ENCODE measurements at places on chromosomes 6 and 20.

- DNase-seq, result no peak
These were observed 71.3 kb upstream of the EYA4 start for GRCh38 chr6:133169901-133170300.

GRCh38 chr20:46028110-46028509, 905 bp upstream of the SLC12A5 start:
- no peak for DNase-seq

DNA sequence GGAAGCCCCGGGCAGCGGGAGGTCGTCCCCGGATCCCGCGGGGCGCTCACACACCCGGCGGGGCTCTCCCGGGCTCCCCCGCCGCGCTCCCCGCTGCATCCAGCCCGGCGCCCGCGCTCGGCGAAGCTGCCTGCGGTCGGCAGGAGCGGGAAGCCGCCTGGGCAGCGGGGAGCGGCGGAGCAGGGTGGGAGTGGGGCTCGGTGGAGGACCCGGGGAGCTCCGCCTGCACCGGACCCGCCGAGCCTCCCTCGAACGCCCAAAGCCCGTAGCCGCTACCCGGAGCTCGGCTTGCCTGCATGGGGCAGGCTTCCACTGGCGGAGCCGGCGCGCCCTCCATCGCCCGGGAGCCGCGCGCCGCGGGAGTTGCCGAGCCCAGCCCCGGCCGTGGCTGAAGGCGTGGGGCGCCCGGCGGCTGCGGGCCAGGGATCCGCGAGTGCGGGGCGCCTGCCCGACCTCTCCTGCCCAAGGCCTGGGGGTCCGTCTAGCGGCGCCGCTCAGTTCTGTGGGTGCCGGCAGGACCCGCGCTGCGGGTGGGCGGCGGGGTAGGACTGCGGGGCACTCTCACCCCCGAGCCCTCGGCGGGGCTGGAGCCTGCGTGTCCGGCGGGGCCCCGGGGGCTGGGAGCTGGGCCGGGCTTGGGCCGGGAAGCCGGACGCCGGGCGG, 671 bp downstream of the CDH4 start:
- no peak for DNase-seq

DNA sequence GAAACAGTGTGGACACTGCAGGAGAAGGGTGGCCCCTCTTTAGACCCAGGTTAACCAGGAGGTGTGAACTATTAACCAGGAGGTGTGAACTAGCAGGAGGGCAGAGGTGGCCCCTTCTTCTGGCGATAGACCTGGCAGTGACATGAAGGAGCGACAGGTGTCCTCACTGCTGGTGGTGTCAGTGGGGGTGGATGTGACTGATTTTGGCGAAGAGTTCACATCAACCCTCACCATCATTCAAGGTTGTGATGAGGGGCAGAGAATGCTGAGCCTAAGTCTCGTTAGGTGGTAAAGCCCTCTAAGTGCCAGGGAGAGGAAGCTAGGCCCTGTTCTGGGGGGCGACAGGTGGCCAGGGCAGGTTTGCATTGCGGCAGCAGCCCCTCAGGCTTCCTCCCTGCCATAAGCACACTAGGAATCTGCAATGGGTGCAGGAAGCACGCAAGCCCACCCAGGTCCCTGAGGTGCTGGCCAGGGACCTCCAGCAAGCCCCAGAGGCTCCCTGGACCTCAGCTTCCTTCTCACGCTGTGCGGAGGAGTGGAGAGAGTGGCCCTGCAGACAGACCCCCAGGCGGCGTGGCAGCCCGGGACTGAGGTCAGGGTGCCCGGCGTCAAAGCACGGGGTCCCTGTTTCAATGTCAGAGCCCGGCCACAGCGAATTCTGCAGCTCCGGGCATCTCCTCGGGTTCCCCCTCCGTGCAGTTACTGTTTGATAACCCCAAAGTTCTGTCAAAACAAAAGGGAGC, 13.7 kb downstream of the NPEPL1 start:
- DNase-seq, result no peak

GRCh38 chr6:132973514-132973993, 159.2 kb downstream of the RPS12 start:
- DNase-seq, result no peak

- DNase-seq, result no peak
These were observed 210.0 kb downstream of the EPHA7 start for GRCh38 chr6:93209358-93209757.

DNA sequence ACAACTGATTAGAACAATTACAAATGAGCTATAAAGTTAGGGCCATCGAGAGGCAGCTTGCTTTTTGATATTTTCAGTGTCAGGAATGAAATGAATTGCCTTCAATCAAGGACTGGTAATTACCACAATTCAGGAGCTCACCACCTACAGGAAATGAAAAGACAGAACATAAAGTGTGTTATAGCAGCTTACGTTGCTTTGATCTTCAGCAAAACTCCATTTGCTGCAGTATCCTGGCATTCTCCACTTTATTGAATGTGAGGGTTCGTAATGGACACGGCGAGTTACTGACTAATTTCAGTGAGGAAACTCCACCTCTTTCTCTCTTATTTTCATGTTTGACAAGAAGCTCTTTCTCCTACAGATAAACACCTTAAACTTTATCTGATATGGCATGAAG, 440.0 kb upstream of the HSF2 start:
- DNase-seq, result no peak

- no peak for DNase-seq
These were observed 28.5 kb upstream of the PIM1 start for GRCh38 chr6:37141281-37142049.

DNA sequence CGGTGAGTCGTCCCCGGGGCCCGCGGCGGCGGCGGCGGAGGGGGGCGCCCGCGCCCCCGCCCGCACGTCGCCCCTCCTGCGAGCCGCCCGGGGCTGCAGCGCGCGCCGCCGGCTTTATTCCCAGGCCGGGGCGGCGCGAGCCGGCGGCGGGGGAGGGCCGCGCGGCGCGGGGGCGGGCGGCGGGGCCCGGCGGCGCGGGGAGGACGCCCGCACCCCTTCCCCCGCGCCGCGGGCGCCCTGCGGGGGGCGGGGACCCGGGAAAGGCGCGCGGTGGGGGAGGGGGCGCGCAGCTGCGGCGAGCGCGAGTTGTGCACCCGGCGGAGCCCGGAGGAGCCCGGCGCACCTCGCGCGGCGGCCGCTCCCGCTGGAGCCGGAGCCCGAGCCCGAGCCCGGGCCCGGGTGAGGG, 646 bp downstream of the HMGA1 start:
- DNase-seq, result no peak

DNA sequence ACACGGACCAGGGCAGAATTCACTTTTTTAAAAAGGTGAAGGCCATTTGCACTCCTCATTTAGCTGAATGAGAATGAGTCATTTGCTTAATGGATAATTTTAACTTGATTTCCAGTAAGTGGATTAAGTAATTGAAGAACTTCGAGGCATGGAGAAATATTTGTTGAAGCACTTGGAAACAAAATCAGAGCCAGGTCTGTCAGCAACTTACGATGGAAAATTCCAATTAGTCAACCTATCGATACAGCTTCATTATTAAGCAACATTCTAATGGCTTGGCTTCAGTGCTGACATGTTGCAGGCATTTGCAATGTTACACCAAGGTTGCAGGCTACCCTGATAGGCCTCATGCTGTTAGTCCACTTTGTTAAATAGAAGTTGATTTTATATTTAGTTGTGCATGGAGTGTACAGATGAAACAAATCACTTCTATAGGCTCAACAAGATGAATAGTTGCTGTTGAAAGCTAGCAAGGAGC, 423.5 kb upstream of the SLC35B3 start:
- DNase-seq, result no peak

DNA sequence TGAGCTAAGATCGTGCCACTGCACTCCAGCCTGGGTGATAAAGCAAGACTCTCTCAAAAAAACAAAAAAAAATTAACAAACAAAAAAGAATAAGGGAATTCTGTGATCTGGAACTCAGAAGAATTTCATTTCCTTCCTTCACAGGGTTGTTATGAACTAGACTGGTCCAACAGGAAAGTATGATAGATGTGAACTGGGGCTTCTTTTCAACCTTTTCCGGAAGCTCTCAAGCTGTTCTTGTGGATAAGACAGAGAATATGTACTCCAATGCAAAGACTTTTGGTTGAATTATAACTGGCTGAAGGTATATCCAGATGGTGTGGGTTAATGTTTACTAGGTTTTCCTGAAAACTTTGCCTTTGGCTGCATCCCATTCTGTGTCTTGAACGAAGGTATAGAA, 5.3 kb downstream of the RNF8 start:
- DNase-seq, result no peak

GRCh38 chr20:47922269-47922668, 137.0 kb upstream of the SULF2 start:
- DNase-seq, result no peak

DNA sequence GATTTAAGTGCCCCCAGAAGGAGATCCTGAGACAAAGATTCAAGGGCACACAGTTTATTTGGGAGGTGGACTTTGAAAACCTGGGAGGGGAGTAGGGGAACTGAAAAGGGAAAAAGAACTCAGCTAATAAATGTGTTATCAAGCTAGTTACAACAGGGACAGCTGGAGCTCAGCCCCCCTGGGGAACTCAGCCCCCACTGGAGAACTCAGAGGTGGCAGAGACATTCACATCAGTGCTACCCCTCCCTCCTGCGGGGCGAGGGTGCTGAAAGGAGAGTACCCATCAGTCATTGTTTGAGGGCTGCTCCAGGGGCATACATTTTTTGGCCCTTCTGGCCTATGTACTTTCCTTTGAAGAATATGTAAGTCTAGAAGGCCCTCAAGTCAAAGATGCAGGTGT, 101.4 kb downstream of the LRFN2 start:
- no peak for DNase-seq

DNA sequence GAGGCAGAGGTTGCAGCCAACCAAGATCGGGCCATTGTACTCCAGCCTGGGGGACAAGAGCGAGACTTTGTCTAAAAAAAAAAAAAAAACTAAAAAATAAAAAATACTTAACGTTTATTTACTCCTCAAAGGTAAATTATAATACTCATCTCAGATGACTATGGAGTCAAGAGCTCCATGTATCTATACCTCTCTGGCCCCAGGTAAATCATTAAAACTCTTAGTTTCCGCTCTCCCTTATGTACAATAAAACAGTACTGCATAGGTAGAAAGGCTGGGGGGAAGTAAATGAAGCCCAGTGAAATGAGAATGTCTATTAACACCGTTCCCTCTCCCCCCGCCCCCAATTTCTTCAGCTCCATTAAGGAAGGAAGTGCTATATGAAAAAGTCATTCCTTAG, 1.2 kb downstream of the SRSF12 start:
- DNase-seq, result no peak

GRCh38 chr20:51525241-51526105, 17.0 kb downstream of the NFATC2 start:
- no peak for DNase-seq

DNA sequence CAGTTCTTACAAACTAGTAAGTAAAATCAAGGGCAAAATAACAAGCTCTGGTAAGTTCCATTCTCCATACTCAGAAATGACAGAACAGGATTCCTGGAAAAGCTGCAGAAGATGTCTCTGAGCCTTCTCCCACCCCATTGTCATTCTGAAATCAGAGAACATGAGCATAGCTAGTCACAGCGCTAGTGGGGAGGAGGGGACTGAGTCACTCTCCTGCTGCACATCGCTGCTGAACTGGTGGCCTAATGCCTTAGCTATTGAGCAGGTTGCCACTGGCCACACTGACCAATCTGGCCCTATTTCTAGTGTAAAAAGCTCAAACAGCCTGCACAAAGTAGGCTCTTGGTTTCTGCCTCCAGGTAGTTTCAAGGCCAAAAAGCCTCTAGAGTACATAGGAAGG, 26.1 kb upstream of the RIPPLY2 start:
- DNase-seq, result no peak

- DNase-seq, result no peak
These were observed 58.5 kb downstream of the CDK19 start for GRCh38 chr6:110756817-110757216.

- no peak for DNase-seq
These were observed 18.7 kb downstream of the MAVS start for GRCh38 chr20:3865152-3865886.

GRCh38 chr6:2862712-2863181, 21.1 kb upstream of the SERPINB1 start:
- no peak for DNase-seq

GRCh38 chr20:3875378-3875974, 13.7 kb upstream of the PANK2 start:
- DNase-seq, result no peak

DNA sequence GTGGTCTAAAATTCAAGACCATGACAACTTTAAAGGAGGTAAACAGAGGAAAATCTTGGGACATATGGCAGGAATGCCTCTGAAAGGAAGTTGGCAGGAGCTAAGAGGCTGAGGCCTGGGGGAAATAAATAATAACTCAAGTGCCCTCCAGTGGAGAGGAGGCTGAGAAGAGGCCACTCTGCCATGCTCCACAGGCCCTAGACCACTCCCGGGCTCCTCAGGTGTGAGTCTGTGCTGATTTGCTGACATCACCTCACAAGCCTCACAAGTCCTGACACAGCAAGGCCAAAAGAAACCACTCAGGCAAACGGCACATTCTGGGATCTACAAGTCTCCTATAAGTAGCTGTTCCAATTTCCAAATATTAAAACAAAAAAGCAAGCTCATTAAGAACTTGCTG, 91.0 kb upstream of the RIPOR2 start:
- no peak for DNase-seq

DNA sequence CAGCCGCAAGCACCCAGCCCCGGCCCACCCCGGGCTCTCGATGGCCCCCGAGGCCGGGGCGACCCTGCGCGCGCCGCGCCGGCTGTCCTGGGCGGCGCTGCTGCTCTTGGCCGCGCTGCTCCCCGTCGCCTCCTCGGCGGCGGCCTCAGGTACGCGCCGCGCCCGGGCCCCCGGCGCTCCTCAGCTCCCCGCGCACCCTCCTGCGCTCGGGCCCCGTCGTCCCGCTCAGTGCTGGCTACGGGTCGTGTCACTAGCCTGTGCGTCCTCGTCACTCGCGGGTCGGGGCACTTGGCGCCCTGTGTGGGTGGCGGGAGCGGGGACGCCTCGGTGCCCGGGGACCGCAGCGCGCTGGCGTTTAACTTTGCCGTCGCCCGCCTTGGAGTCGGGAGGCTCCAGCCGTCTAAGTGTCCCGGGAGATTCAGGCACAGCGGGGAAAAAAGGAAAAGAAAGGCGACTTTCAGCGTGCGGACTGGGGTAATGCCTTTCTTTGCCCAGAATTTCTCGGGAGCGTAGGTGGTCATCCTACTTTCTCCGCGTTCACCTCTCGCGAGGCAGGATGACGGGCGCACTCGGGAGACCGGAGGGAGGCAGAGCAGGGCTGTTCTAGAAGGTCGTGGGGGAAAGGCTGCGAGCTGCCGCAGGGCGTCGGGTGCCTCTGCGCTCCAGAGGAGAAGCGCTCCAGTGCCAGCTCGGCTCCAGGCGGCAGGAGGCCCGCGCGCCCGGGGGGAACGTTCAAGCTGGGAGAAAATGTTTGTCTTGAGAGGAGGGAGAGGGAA, 545 bp downstream of the FNDC1 start:
- DNase-seq, result no peak

GRCh38 chr6:151089978-151090377, 149.8 kb upstream of the AKAP12 start:
- no peak for DNase-seq

DNA sequence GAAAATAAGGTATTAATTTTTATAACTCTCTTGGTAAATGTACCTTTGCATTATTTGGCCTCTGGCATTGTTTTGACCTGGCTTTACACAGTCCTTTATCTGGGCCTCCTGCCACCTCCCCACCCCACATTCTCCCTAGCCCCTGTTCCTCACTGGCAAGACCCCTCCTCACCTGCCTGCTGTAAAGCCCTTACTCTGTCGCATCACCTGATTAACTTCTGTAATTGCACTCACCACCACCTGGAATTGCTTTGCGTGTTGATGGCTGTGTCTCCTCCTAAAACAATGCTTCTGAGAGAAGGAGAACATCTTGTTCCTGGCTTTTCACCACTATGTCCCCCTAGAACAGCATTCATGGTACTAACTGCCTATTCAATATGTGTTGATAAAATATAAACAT, 24.8 kb downstream of the SNX9 start:
- DNase-seq, result no peak

GRCh38 chr6:2881423-2881822, 21.7 kb downstream of the SERPINB9 start:
- DNase-seq, result no peak

All from HS-5 (cell line).